Neural progenitor cell (in vitro differentiated cells): ENCODE measurements at places on chromosomes 1 and 21. TPM values are rescaled to one million over a fixed set of nuclear protein-coding genes. Genes with fewer than 3 reads are reported as not detected.
A peak's percentile ranks its signal among the peaks of the same experiment; 100 is the strongest.

DNA sequence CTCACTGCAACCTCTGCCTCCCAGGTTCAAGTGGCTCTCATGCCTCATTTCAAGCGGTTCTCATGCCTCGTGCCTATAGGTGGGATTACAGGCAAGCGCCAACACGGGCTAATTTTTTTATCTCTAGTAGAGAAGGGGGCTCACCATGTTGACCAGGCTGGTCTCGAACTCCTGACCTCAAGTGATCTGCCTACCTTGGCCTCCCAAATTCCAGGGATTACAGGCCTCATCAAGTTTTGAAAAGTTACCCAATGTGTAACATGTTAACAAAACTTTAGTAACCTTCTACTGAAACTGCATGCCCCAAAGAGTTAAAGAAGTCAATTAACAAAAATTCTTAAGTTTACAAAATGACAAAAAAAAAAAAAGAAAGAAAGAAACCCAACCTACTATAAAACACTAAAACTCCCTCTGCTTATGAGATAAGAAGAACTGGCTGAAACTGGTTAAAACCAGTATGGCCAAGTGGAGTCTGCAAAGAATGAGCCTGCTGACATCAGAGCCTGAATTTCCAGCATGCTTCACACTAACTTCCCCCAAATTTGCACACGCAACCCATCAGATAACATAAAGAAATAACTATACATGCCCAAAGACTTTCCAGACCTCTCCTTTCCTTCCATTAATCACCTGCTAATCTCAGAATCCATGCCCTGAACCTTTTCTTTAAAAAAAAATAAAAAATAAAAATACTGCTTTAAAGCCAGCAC, 25.5 kb upstream of the PSMG1 start:
- DNase-seq = no peak

DNA sequence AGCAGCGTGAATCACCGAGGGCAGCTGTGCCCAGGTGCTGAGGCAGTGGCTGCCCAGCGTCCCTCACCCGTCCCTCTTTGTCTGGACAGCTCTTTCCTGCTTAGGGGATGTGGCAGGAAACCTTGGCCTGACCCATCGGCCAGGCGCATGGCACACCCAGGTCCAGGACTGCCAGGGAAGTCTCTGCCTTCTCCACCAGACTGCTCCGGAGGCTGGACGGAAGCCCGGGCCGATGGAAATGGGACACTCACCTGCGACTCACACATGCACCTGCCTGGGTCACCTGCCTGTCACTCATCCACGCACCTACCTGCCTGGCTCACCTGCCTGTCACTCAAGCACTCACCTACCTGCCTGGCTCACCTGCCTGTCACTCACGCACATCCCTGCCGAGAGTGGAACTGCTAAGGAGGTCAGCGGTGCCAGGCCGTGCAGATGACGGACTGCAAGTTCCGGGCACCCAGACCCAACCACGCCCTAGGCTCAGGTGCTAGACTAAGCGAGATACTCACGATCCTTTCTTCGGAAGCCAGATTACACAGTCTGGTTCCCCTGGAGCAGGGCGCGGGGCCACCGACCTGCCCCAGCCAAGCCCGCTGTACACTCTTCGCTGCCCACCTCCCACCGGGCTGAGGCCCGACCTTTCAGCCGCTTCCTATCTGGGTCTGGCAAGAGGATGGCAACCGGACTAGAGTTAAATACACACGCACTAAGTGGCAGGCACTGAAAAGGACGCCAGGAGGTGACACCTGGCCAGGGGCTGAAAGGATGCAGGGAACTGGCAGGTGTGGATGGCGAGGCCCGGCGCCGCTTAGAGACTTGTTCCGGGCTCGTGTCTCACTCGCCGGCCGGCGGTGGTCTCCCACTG, 1.1 kb downstream of the UBE2J2 start:
- DNase-seq = no peak

DNA sequence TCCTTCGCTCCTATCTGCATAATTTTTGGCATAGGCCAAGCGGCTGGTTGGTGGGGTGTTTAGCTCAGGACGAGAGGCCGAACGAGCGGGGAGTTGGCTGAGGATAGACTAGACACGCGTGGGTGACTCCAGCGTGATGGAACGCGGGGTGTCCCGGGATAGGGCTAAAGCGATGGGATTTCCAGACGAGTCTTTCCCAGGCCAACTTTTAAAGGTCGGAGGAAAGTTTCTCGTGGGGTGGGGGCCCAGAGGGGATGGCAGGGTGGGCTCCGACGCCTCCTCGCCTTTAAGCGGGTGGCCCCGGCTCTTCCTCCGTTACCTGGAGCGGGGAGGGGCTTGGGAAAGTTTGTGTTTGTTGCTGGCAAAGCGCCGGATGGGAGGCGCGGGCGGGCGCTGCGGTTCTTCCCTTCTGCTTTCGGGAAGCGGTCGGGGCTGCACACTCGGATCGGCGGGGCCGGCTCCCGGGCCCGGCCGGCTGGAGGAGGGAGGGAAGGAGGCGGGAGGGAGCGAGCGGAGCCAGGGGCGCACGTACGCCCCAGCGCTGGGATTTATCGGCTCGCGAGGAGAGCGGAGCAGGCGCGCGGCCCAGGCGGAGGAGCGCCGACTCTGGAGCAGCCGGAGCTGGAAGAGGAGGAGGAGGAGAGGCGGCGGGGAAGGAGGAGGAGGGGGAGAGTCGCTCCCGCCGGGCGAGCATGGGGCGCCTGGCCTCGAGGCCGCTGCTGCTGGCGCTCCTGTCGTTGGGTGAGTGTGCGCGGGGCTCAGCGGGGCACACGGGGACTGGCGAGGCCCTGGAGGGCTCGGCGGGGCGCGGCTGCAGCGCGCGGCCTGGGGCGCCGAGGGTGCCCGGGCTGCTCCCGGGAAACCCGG, at the start of gene PTGFRN:
Gene PTGFRN, plus strand, starts transcription at position 405 of the 867 bp plus-strand sequence. Its CDS starts 288 bp downstream, at position 693.
- DNase-seq = peak; percentile 91

The PRAMEF17 gene
- total RNA-seq = not detected in 2 replicates

The GNAT2 gene
- total RNA-seq = 0.25 TPM in 1 of 2 replicates, not detected in the other
